ENCODE measurements at places on chromosomes 4 and X.
A peak's percentile ranks its signal among the peaks of the same experiment; 100 is the strongest.

DNA sequence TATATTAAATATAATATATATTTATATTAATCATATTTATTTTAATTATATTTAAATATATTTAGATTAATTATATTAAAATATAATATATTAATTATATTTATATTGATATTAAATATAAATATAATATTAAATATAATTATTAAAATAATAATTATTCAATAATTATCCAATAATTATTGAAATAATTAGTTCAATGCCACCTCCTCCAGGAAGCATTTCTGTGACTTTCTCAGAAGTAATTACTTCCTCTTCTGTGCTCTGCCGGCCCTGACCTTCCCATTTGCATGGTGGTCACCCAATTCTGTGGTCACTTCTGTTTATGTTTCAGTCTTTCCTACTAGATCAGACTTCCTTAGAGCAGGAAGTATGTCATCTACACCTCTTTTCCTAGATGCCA, 45.8 kb downstream of the EVC2 start:
- no peak for DNase-seq

DNA sequence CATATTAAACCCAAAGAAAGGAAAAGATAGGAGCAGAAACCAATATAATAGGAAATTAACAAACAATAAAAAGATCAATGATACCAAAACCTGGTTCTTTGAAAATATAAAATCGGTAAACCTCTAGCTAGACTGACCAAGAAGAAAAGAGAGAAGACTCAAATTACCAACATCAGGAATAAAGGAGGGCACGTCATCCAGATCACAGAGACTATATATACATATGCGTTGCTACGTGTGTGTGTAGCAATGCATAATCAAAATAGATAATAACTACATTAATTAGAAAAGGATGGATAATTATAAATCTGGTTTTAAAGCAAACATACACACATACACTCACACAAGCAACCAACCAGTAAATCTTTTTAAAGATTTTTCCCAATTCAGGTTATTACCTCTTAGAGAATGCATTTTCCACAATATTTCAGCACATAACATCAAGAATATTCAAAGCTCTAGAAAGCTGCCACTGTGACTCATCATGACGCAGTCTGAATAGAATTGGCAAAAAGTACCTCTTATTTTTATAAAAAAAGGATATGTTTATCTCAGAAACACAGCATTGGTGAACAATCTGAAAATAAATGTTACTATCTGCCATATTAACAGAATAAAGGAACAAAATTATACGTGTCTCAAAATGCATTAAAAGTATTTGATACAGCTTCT, 41.4 kb upstream of the USP9X start:
- no peak for DNase-seq

DNA sequence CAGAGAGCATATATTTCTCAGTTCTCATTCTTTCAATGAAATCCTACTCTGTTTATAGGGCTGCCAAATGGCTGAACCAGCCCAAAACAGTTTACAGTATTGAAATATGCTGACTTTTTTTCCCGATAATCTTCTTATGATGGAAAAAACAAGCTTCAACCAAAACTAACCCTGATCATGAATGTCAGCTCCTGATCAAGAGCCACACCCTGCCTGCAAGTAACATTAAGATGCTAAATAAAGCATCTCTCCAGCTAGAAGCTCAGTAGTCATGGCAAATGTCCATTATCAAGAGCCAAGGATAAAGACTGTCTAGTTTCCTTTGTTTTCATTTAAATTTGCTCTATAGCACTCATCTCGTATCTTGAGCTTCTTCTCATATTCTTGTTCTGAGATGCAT, 136.0 kb downstream of the ADAMTS3 start:
- DNase-seq: no peak

DNA sequence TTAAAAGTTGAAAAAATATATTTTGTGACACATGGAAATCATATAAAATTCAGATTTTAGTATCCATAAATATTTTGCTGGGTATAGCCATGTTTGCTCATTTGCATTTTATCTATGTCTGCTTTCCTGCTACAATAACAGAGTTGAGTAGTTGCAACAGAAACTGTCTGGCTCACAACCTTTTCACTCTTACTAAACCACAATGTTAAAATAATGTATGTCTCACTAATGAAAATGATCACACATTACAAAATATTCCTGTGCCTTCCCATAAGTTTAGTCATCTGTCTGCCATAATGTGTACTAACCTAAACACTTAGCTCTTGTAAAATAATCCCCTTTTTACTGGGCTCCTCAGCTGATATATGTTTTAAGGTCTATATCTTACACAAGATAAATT, 174.0 kb upstream of the PRPS2 start:
- DNase-seq: no peak

GRCh38 chr4:128980816-128981326, 112.5 kb downstream of the SCLT1 start:
- no peak for DNase-seq

GRCh38 chr4:114108869-114109268, 129.4 kb upstream of the ARSJ start:
- no peak for DNase-seq

GRCh38 chr4:70721747-70722146, at the start of gene RUFY3:
TSS of gene RUFY3 (plus strand) at chr4:70721964. CDS start at chr4:70722574, 610 bp downstream.
- DNase-seq: peak; percentile 90

- DNase-seq: peak; percentile 83
Observed at GRCh38 chr4:74682567-74683359, 111.6 kb downstream of the BTC start.

- no peak for DNase-seq
Observed at GRCh38 chrX:53494436-53494835, 60.3 kb upstream of the HSD17B10 start.

DNA sequence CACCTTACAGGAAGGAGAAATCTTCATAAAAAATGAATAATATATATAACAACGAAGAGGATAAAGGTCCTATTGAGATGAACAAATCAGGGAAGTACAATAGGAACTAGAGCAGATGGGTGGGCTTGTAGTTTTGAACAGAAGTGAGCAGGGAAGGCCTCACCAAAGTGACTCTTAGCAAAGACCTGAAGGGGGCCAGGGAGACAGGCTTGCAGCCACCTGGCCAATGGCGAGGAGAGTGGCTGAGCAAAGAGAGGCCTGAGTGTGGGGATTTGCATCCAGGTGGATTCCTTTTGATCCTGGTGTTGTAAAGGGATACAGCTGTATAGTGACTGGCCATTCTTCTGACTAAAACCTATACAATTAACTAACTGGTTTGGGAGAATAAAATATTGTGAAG, 354.1 kb downstream of the CAMK2D start:
- no peak for DNase-seq

DNA sequence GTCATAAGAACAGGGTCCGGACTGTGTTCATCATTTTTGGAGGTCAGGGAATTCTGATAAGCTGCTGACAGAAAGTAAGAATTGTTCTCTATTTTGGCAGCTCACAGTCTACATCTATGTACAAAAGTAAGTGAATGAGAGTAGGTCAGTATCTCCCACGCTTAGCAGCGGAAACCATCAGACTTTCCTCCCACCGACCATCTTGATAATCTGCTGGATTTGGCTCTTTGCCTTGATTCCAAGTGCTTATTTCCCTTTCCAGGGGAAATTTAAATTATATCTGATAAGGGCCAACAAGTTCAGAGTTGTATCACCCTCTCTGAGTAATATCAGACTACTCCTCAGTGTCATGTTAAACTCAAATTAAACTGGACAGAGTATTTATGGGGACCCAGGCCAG, 118.0 kb downstream of the CAMK2D start:
- DNase-seq: no peak

DNA sequence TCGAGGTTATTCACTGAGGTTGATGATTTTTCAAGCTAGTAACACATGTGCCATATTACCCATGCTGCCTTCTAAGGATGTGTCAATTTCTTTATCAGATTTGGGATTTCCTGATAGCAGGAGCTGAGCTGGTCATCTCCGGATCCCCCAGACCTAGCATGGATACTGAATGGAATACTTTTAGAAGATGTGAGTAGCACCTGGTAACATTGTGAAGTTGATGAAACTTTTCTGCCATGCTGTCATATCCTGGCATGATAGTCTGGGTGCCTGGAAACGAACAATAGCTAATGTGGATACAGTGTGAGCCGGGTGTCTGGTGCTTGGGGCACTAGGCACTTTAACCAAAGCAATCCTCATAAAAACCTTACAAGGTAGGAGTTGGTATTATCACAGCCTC, 11.0 kb upstream of the CYTL1 start:
- DNase-seq: no peak

DNA sequence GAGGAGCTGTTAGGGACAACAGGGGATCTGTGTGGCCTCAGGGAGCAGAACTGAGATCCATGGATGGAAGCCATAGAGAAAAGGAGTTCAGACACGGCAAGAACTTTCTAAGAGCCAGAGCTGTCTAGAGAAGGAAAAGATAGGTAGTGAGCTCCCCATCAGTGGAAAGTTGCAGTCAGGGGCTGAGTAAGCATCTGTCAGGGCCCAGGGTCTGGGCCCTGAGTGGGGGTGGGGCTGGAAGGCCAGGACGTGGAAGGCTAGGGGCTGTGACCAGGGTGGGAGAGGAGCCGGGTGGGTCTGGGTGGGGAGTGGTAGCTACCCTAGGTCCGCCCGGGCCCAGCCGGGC, 324 bp upstream of the MSN start:
- no peak for DNase-seq

DNA sequence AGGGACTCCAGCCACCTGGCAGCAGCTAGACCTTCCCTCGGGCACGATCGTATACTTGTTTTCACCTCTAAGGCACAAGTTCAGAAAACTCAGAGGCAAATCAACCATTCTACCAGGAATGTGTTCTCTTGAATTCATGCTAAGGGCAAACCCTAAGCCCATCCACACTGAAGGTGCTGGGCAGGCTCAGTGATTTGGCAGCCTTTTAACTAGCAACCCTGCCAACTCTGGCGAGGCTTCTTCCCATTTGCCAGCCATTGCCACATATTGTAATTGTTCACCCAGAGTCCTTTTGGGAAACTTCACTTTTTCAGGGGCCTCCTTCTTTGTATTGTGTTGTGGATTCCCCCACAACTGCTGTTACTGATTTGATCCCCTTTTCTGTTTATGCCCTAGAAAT, 298.6 kb upstream of the LDB2 start:
- DNase-seq: no peak

- DNase-seq: no peak
Observed at GRCh38 chr4:14446311-14446710, 556.0 kb upstream of the CPEB2 start.

DNA sequence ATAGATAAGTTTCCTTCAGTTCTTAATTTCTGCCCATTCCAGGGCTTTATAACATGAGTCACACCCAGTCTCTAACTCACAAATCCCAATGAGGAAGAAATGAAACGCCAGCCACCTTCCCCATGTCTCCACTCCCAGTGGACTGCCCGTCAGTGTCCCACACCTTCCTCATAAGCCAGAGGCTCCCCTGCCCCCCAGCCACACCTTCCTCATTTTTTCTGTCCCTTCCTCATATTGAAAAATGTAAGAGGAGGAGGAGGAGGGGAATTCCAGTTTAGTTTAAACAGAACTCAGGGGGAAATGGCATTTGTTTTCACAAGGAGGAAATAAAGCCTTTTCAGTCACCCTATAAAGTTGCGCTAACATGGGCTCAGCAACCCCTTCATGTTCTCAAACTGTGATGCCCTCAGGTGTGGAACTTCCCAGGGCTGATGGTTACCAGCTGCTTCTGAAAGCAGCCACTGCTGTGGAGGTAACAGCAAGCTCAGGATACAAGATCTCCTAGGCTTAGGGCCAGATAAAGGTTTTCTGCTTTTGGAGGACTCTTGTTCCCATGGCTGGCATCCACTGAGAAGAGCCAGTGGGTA, 97.8 kb downstream of the PARM1 start:
- DNase-seq: no peak

GRCh38 chr4:123304151-123304964, 92.2 kb upstream of the SPRY1 start:
- no peak for DNase-seq

DNA sequence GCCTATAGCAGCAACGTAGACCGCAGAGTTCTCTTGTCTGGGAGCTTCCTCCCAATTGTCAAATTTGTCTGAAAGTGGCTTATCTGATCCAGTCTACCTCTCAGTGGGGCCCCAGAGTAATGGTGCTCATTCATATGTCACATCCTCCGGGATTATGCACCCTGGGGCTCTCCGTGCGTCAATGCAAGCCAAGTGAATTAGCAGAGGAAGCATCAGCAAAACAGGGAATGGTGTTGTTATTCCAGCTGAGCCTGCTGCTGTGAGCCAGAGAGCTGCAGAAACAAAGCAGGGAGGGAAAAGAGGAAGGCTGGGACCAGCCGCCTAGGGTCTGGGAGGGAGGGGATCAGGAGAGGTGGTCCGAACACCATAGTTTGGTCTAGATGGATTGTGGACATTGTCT, 95.2 kb downstream of the CLNK start:
- DNase-seq: no peak

- no peak for DNase-seq
Observed at GRCh38 chrX:68203646-68204045, 229.6 kb downstream of the OPHN1 start.

- no peak for DNase-seq
Observed at GRCh38 chr4:160403081-160403480, 1300.2 kb downstream of the RAPGEF2 start.

- DNase-seq: no peak
Observed at GRCh38 chrX:123454712-123455431, 270.8 kb downstream of the GRIA3 start.

DNA sequence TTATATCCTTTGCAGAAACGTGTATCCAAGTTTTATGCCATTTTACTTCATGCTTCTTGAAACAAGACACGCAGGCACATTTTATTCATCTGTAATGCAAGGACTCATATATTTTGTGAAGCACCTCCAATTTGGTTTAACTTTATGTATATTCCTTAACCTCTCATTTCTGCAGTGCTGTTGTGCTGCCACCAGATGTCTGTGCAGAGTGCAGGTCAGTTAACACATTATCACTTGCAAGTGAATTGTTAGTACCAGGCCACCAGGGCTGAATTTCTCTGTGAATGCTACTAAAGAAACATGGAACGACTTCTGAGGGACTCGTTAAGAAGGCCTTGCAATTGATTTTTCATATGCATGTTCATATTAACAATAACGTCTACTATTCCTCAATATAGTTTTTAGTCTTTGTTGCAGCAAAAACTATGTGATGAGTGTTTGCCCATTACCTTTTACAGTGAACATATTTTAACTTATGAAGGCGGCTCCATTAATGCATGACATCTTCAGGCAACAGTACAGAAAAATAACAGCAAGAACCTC, 770.3 kb downstream of the NLGN4X start:
- DNase-seq: no peak

GRCh38 chr4:8732092-8732491, 139.5 kb downstream of the CPZ start:
- DNase-seq: no peak

GRCh38 chr4:174461466-174462106, 60.7 kb downstream of the HPGD start:
- no peak for DNase-seq

DNA sequence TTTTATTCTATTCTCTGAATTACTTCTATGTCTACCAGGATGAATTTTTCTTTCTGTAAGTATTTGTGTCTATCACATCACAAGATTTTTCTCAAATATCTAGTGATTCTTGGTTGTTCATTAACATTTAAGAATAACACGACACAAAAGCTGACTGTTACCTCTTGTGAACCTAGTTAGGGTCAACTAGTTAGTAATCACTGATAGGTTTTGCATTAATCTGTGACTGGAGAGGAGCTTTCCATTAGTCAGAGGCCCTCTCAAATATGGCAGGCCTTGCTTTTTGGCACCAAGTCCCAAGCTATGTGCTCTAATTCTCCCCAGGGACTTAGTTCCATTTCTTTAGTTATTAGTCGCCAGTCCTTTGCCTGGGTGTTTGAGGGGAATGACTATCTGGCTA, 259.2 kb downstream of the CFAP299 start:
- no peak for DNase-seq

GRCh38 chr4:156073976-156074375, 120.3 kb upstream of the CTSO start:
- DNase-seq: no peak

- no peak for DNase-seq
Observed at GRCh38 chrX:43002526-43003203, 224.7 kb upstream of the PPP1R2C start.
